ENCODE measurements at places on chromosomes 2 and 18. TPM values are rescaled to one million over a fixed set of nuclear protein-coding genes. Genes with fewer than 3 reads are reported as not detected.

- no peak overlapping the region for H3K27ac ChIP-seq
- DNase-seq: no peak
- H3K4me3 ChIP-seq: no peak overlapping the region
- H3K4me1 ChIP-seq: 0 out of 2 replicates have a peak, but pooled peaks cover 2% of the 10 kb centered on the region
- no peaks in the 10 kb centered on the region for H3K27me3 ChIP-seq
Observed at GRCh38 chr2:232008907-232009638, 47.6 kb downstream of the DIS3L2 start.

DNA sequence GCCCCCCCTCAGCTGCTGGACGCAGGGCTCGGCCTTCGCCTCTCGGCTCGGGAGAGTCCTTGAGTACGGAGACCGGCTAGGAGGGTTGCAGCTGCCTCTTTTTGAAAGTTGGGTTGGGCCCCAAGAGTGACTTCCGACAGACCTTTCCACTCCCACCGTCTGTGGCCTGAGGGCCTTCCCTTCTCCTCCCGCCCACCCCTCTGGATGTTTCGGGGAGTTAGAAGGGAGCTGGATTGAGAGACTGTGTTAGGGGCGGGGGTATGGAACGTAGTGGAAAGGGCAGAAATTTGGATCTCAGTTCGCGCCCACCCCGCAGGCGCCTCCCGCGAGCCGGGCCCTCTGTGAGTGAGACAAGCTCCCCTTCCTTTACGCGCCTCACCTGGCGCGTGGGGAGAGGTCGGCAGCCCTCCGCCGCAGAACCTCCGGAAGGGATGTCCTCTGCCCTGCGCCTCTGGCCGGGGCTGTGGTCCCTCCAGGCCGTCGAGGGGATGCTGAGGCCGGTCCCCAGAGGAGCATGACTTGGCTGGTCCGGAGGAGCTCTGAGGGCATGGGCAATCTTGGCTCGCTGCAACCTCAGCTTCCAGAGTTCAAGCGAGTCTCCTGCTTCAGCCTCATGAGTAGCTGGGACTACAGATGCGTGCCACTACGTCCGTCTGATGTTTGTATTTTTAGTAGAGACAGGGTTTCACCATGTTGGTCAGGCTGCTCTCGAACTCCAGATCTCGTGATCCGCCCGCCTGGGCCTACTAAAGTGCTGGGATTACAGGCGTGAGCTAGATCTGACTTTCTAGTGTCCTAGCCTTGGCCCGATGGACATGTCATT lies 15.9 kb downstream of the C2orf74 start:
- peak overlapping the region; percentile 89 for H3K27ac ChIP-seq
- H3K27me3 ChIP-seq: no peaks in the 10 kb centered on the region
- H3K4me1 ChIP-seq: peaks cover 5% of the 10 kb centered on the region

DNA sequence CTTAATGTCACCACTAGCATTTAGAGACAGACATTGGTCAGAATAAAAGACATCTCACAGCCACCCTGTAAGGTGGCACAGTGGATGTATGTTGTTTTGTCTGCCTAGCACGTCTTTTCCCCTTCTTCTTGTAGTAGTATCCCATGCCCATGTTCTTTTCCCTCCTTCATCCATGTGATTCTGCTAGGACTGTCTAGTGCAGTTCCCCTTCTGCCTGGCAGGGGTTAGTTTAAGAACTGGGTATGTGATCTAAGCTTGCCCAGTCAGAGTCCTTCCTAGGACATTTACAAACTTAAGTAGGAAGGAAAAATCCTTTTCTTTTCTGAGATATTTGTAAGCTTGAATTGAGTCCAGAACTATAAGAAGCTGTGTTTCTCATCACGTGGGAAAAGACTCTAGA lies 172.3 kb downstream of the BABAM2 start:
- H3K4me1 ChIP-seq: no peaks in the 10 kb centered on the region
- H3K27me3 ChIP-seq: no peaks in the 10 kb centered on the region
- no peaks in the 10 kb centered on the region for H3K36me3 ChIP-seq
- DNase-seq: no peak
- H3K27ac ChIP-seq: no peak overlapping the region

- H3K4me3 ChIP-seq: no peak overlapping the region
- H3K36me3 ChIP-seq: no peaks in the 10 kb centered on the region
- no peaks in the 10 kb centered on the region for H3K27me3 ChIP-seq
- no peaks in the 10 kb centered on the region for H3K4me1 ChIP-seq
Observed at GRCh38 chr2:182816866-182817265, 49.6 kb downstream of the FRZB start.

- peak; percentile 76 for DNase-seq
- H3K27me3 ChIP-seq: no peaks in the 10 kb centered on the region
- peak overlapping the region; percentile 86 for H3K4me3 ChIP-seq
- H3K4me1 ChIP-seq: peaks cover 6% of the 10 kb centered on the region
Observed at GRCh38 chr2:173355132-173355865, 627 bp downstream of the CDCA7 start.

GRCh38 chr2:99775585-99775984 lies 285.8 kb upstream of the REV1 start:
- H3K4me3 ChIP-seq: no peak overlapping the region
- no peaks in the 10 kb centered on the region for H3K4me1 ChIP-seq

- peak; percentile 75 for DNase-seq
- H3K4me1 ChIP-seq: peaks cover 11% of the 10 kb centered on the region
- H3K27me3 ChIP-seq: no peaks in the 10 kb centered on the region
- no peaks in the 10 kb centered on the region for H3K36me3 ChIP-seq
Observed at GRCh38 chr2:207796585-207797350, 27.1 kb upstream of the FZD5 start.

GRCh38 chr2:239000500-239001073 lies 152.7 kb downstream of the TWIST2 start:
- H3K27me3 ChIP-seq: no peaks in the 10 kb centered on the region
- no peaks in the 10 kb centered on the region for H3K36me3 ChIP-seq
- H3K4me3 ChIP-seq: no peak overlapping the region
- DNase-seq: no peak

- no peak overlapping the region for H3K4me3 ChIP-seq
- DNase-seq: no peak
- H3K27ac ChIP-seq: no peak overlapping the region
Observed at GRCh38 chr2:28400921-28401320, 8.3 kb downstream of the FOSL2 start.

DNA sequence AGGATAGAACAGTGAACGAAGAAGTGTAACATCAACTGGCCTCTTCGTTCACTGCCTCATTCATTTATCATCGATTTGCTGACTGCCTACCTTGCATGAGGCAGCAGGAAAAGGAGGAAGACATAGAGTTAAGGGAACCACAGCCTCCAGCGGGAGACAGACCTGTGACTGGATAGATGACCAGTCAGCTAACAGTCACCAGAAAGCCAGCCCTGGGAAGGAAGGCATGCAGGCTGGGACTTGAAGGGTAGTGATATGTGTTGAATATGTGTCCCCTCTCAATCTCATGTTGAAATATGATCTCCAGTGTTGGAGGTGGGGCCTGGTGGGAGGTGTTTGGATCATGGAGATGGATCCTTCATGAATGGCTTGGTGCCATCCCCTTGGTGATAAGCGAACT lies 58.3 kb downstream of the CTIF start:
- DNase-seq: no peak
- H3K36me3 ChIP-seq: no peaks in the 10 kb centered on the region
- H3K27ac ChIP-seq: no peak overlapping the region
- no peaks in the 10 kb centered on the region for H3K27me3 ChIP-seq
- H3K4me3 ChIP-seq: no peak overlapping the region
- H3K4me1 ChIP-seq: peaks cover 4% of the 10 kb centered on the region

GRCh38 chr2:42984617-42985016 lies 192.2 kb upstream of the HAAO start:
- H3K27ac ChIP-seq: no peak overlapping the region
- no peaks in the 10 kb centered on the region for H3K4me1 ChIP-seq
- no peaks in the 10 kb centered on the region for H3K27me3 ChIP-seq
- DNase-seq: no peak
- H3K4me3 ChIP-seq: no peak overlapping the region

- DNase-seq: no peak
- no peak overlapping the region for H3K27ac ChIP-seq
- H3K27me3 ChIP-seq: no peaks in the 10 kb centered on the region
- H3K36me3 ChIP-seq: no peaks in the 10 kb centered on the region
Observed at GRCh38 chr2:54891909-54892308, 158.3 kb downstream of the RTN4 start.

DNA sequence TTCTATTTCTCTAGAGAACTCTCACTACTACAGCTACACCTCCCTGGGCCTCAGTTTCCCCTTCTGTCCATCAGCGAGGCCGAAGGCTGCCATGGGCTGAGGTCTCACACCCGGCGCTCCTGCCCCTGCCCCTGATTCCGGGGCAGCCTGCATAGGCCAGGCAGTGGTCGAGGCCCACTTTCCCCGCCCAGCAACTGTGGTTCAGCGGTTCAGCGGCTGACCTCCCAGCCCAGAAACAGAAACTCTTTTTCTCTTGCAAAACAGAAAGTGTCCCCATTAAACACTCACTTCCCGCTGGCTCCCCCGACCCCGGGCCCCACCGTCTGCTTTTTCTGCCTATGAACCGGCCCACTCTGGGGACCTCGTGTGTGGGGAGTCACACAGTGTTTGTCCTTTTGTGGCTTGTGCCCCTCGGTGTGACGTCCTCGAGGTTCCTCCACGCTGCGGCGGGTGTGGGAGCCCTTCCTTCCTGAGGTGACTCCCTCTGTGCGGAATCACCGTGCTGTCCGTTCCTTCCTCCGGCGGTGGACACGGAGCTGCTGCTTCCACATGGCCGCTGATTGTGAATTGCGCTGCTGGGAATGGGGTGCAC lies 16.0 kb downstream of the PDCD1 start:
- H3K4me3 ChIP-seq: no peak overlapping the region
- H3K27me3 ChIP-seq: peaks cover 7% of the 10 kb centered on the region
- H3K4me1 ChIP-seq: no peaks in the 10 kb centered on the region
- no peak overlapping the region for H3K27ac ChIP-seq

DNA sequence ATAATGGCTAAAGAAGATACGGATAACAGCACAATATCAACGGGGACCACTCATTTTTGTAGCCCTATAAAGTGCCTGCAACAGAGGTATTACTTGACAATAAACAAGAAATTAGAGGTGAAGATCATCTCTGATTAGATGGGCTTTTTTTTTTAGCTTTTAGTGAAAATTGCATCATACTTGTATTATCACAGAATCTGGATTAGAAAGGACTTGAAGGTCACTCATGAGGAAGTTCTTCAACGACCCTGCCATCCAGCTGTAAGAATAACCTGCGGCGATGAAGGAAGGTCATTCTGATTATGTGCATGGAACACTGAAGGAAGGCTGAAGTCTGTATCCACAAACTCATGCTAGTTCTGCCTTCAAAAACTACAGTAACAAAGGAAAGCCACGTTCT lies 40.5 kb downstream of the THOC1 start:
- H3K4me3 ChIP-seq: no peak overlapping the region
- no peak overlapping the region for H3K27ac ChIP-seq
- H3K4me1 ChIP-seq: no peaks in the 10 kb centered on the region
- no peaks in the 10 kb centered on the region for H3K27me3 ChIP-seq
- no peak for DNase-seq
- peaks cover 30% of the 10 kb centered on the region for H3K36me3 ChIP-seq

DNA sequence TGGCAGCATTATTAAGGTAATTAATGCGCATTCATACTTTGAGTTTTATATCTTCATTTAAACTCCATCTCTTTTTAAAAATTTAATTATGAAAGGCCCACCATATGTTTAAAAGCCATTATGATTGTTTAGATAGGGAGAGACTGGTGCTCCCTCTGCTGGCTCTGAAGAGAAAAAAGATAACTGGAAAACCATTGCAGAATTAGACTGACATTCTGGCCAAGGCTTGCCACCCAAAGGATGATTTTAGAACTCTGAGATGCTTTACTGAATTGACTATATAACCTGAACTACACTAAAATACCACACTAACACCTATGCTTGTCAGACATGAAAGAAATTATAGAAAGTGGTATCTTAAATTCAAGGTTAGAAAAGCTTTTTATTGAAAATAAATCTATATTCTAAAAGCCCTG lies 127.6 kb upstream of the SPOPL start:
- no peak for DNase-seq
- no peaks in the 10 kb centered on the region for H3K4me1 ChIP-seq
- H3K4me3 ChIP-seq: no peak overlapping the region
- H3K27ac ChIP-seq: no peak overlapping the region
- no peaks in the 10 kb centered on the region for H3K36me3 ChIP-seq

DNA sequence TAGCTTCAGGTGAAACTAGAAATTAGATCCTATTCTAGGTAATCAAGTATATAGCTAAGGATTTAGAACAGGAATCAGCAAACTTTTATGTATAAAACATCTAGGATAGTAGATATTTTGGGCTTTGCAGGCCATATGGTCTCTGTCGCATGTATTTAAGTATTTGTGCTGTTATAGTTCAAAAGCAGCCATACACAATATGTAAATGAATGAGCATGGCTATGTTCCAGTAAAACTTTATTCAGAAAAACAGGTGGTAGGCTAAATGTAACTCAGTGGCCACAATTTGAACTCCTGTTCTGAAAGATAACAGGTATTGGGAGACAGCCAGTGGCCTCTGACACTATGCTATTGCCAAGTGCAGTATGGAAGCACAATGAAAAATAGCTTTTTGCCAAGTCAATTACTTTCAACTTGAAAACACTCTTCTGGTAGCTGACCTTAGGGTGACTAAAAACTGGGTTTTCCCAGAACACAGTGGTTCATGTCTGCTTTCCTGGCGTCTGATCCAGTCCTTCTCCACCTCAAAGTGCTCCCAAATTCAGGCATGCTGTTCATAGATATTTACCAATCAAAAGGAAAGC lies 304.7 kb upstream of the SYT4 start:
- DNase-seq: no peak
- H3K4me3 ChIP-seq: no peak overlapping the region
- no peaks in the 10 kb centered on the region for H3K36me3 ChIP-seq
- no peaks in the 10 kb centered on the region for H3K27me3 ChIP-seq

DNA sequence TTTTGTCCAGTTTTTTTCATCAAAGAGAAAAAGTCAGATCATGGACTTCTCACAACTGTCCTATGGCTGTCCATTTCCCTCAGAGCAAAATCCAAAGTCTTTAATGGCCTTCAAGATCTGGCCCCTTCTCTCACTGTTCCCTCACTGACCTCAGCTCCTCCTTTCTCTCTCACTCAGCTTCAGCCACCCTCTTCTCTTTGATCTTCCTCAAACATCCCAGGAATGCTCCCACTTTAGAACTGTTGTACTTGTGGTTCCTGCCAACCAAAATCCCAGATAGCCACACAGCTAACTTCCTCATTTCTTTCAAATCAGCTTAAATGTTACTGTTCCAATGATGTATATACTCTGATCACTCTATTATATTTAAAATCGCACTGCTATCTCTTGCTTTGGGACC lies 82.9 kb downstream of the NUP35 start:
- no peaks in the 10 kb centered on the region for H3K4me1 ChIP-seq
- no peaks in the 10 kb centered on the region for H3K36me3 ChIP-seq
- no peak overlapping the region for H3K27ac ChIP-seq
- H3K27me3 ChIP-seq: no peaks in the 10 kb centered on the region

The MALL gene
- 7.9 TPM for polyA plus RNA-seq

The NDC80 gene
- 11.0 TPM for polyA plus RNA-seq

The HRH4 gene
- 0.02 TPM for polyA plus RNA-seq

The SLC14A1 gene
- 0.18 TPM for polyA plus RNA-seq

The DLX2 gene
- polyA plus RNA-seq: 0.05 TPM

The C2orf78 gene
- 0.89 TPM for polyA plus RNA-seq

The VWC2L gene
- polyA plus RNA-seq: not detected

Data from H1 (cell line).